ENCODE measurements at places on chromosomes 4 and X. TPM values are rescaled to one million over a fixed set of nuclear protein-coding genes. Genes with fewer than 3 reads are reported as not detected.

Gene YIPF6
- 33.2 TPM for total RNA-seq

Gene TMEM150C
- 1.4 TPM for total RNA-seq

Gene CORIN
- not detected for total RNA-seq

Gene SMIM10
- 0.10 TPM for total RNA-seq

Gene PPP1R2C
- total RNA-seq: not detected

Gene NPY1R
- 0.19 TPM for total RNA-seq

Gene TRIM2
- total RNA-seq: 0.59 TPM

All from A549 treated with Mapracorat at 1 μM for 4 hours (cell line).